ENCODE measurements at places on chromosomes 3 and 15.

- DNase-seq, result no peak
These were observed 4.3 kb downstream of the TMOD3 start for GRCh38 chr15:51833772-51834171.

DNA sequence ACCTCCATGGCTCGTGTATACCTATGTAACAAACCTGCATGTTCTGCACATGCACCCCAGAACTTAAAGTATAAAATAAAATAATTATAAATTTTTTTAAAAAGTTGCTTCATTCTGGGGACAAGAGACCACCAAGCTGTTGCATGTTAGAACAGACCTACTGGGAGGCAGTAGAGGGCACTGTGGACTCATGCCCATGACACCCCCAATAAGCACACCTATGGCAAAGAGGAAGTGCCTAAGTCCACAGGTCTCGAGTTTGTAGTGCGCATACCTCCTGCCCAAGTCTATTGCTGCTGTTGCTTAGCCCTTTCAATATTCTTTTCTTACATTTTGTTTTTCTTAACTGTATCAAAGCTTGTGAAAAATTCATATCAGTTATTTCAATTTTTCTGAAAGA is 267.9 kb upstream of the THBS1 start:
- no peak for DNase-seq

GRCh38 chr3:187770224-187770623 is 25.0 kb upstream of the BCL6 start:
- DNase-seq, result no peak

DNA sequence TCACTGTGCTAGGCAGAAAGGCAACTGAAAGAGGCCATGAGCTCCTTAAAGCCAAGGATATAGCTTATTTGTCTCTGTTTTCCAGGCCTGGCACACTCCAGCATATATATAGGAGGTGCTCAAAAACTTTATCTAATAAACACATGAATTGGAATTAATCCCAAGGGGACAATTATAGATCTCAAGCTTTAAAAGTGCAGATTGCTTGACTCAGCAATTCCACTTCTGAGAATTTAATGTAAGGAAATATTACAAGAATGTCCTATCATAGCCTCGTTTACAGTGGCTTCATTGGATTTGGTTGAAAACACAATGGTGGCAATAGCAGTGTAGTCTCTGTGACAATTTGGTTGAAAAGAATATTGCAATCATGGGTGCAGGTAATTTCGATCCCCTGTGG is 267.3 kb downstream of the SHQ1 start:
- DNase-seq, result no peak

DNA sequence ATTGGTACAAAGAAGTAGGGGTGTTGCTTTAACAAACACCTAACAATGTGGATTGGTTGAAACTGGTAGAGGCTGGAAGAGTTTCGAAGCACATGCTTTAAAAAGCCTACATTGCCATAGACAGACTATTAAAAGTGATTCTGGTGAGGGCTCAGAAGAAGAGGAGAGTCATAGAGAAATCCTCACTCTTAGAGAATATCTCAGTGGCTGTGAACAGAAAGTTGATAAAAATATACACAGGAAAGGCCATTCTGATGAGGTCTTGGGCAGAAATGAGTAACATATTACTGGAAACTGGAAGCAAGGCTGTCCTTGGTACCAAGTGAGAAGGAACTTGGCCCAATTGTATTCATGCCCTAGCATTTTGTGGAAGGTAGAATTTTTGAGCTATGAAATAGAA is 173.7 kb upstream of the CRBN start:
- no peak for DNase-seq

DNA sequence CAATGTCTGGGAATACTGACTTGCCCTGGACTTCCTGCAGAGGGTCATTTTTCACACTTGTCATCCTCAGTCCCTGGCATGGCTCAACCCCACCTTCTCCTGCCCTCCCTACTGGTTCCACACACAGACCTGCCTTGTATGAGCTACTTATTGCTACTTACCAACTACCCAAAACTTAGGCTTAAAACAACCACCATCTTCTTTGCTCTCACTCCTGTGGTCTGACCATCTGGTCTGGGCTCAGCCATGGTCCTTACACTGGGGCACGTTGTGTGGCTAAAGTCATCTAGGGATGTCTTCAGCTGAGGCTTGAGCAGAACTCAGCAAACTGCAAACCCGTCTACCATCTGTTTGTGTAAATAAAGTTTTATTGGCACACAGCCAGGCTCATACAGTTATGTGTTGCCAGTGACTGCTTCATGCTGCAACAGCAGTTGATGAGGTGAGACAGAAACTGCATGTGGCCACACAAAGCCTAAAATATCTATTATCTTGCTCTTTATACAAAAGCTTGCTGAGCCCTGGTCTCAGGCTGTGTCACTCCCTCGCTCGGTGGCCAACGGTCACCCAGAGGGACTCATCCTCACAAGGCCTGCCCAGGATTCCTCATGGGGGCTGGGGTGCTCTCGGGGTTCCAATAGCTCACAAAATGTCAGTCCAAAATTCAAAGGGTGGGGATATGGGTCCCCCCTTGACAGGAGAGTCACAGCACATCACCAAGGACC is 43.5 kb downstream of the KLF15 start:
- no peak for DNase-seq

DNA sequence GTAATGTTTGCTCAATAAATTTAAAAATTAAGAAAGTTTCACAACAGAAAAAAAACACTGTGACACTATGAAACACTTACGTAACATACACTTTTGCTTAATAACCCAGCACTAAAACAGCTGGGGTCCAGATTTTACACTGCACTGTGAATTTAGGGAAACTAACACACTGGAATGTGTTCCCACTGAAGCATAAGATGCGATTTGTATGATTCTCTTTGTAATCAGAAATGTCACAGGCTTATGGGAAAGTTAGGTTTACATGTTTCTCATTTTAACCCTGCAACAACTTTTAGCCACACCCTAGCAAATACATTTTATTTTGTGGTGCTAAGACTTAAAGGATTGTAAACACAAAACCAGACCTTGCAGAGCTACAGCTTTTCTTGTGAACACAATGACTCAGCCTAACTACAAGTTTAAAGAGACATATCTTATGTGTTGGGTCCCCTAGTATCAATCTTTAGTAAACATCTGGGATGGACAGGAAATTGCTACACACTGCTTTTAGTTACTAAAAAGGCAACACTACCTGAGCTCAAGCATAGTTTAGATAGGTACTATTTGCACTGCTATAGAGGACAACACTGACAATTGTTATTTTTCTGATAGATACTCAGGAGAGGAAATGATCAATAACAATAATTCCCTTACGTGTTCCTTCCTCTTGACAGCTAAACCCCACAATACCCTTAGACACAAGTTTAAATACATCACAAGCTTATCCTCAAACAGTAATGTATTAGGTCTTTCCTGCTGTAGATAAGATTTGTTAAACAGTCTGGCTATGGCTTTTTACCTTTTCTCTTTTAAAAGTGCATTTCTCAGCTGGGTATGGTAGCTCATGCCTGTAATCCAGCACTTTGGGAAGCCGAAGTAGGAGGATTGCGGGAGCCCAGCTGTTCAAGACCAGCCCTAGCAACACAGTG is 3.8 kb downstream of the PLD1 start:
- no peak for DNase-seq

- DNase-seq, result no peak
These were observed 3.9 kb downstream of the PHLDB2 start for GRCh38 chr3:111862974-111863373.

DNA sequence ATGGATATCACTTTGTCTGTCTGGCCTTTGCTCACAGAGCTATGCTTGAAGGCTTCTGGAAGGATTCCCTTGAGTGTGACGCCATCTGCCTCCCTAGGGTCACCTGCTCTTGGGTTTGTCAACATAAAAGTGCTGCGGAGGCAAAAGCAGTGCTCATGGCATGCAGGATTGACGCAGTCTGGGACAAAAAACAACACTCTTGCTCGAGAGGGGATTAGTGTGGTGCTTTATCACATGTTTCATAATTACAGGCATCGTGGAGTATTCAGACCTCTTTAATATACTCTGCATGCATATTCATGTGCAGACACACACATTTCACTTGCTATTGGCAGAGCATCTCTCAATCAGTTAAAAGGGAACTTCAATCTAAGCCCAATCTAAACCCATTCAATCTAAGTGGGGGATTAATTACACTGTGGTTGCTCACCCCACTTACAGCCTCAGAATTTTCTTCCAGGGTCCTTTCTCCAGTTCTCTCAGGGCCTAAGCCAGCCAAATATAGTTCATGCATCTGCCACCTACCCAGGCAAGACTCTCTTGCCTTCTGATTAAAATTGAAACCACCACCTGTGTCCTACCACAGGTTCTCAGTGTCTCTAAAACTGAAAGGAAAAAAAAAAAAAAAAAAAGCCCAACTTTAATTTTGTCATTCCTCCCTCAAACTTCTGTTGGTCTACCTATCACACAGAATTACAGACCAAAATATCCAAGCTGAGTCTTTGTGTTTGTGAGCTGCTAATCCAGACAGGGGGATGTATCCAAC is 75.6 kb downstream of the BFSP2 start:
- no peak for DNase-seq

- peak; percentile 9 for DNase-seq
These were observed 525.1 kb upstream of the GOLIM4 start for GRCh38 chr3:168620854-168621253.

DNA sequence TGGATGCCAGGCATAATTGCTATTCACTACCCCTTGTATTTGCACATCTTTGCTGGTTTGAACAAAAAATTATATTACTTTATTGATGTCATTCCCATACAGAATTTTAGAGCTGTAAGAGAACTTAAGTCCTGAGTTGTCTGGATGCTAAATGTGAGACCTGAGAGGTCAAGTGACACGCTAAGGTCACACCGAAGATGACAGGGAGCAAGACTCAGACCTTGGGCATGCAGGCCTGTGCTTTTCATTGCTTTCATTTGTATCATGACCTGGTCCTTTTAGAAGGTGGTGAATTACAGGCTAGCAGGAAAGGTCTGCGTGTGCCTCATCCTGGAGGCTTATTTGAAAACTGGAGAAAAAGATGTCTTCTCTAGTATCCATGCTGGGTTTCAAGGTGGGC is 312.0 kb upstream of the RASGRP1 start:
- no peak for DNase-seq

GRCh38 chr3:194985031-194985578 is 285.9 kb downstream of the XXYLT1 start:
- peak; percentile 56 for DNase-seq

GRCh38 chr15:44010089-44010488 is 183.3 kb downstream of the WDR76 start:
- peak; percentile 88 for DNase-seq

DNA sequence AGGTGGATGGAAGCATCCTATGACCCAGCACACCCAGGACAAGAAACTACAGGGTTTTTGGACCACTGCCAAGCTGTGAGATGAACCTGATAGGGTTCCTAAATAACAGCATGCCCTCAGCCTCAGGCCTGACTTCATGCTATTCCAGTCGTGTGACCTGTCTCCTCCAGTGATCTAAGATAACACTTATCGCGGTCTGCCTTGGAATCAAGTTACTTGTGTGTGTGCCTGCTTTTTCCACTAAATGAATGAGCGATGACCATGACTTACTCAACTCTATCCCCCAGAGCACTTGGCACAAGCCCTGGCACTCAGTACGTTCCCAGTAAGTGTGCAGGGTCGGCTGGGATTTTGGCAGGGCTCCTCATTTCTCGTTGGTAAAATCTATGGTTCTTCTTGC is 172.7 kb upstream of the TP63 start:
- DNase-seq, result no peak
